Stomach (tissue), 19 donors: ENCODE measurements at places on chromosomes 13 and 19. TPM values are rescaled to one million over a fixed set of nuclear protein-coding genes. Genes with fewer than 3 reads are reported as not detected.

DNA sequence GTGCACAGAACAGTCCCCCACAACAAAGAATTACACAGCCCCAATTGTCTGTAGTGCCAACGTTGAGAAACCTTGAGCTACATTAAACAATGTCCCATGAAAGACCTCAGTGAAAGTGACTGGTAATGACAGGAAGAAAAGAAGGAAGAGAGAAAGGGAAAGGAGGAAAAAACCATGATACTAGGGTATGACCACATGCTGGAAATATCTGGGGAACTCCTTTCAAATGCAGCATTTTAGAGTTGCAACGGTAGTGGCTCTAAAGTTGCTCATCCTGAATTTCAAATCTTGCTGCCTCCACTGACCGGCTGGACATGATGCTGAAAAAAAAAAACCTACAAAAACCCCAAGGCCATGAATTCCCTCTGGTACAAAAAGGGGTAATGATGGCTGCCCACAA, 26.5 kb downstream of the FPR3 start:
- no peaks in the 10 kb centered on the region for H3K27me3 ChIP-seq
- no peak for DNase-seq
- no peak overlapping the region for H3K4me3 ChIP-seq
- H3K27ac ChIP-seq: no peak overlapping the region

DNA sequence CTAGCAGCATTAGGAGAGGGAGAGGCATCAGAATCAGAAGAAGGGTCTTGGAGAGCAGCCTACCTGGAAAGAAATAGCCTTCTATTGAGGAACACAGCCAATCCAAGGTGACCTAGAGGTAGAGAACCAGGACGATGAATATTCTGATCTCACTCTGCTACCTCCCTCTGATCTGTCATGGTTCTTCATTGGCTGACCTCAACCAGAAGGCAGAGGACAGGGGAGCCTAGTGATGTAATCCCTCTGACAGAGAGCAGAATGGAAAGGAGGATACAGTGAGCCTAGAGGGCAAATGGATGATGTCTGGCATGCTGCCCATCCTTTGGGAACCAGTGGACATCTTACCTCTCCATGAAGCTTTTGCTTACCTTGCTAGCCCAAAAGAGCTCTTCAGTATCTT, 3.6 kb downstream of the ZNF507 start:
- H3K27ac ChIP-seq: no peak overlapping the region
- no peak for DNase-seq
- no peaks in the 10 kb centered on the region for H3K27me3 ChIP-seq
- no peak overlapping the region for H3K4me3 ChIP-seq
- peaks cover 66% of the 10 kb centered on the region for H3K4me1 ChIP-seq
- H3K36me3 ChIP-seq: peaks cover 13% of the 10 kb centered on the region

The TMEM59L gene
- not detected for total RNA-seq

- H3K27ac ChIP-seq: no peak overlapping the region
- no peak overlapping the region for H3K4me3 ChIP-seq
- H3K36me3 ChIP-seq: no peaks in the 10 kb centered on the region
- DNase-seq: no peak
- H3K4me1 ChIP-seq: no peaks in the 10 kb centered on the region
Observed at GRCh38 chr13:96797136-96797535, 197.1 kb downstream of the OXGR1 start.

DNA sequence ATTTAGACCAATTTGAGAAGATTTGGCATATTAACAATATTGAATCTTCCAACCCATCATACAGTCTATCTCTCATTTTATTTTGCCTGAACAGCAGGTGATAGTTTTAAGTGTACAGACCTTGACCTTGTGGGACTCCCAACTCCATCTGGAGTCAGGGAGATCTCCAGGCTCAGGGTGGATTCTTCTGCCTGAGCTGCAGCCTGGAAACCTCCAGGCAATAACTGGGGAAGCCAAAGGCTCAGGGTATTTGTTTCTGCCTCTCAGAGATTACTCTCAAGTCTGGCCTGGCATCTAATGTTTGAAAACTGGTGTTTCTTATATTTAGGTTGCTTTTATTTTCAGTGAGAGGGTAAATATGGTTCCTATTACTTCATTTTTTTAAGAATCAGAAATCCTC, 102.1 kb upstream of the C1QTNF9B start:
- no peak overlapping the region for H3K4me3 ChIP-seq
- no peak overlapping the region for H3K27ac ChIP-seq
- no peaks in the 10 kb centered on the region for H3K36me3 ChIP-seq
- no peaks in the 10 kb centered on the region for H3K27me3 ChIP-seq
- DNase-seq: no peak

GRCh38 chr13:71030784-71031183, 836.2 kb downstream of the DACH1 start:
- no peak overlapping the region for H3K4me3 ChIP-seq
- H3K36me3 ChIP-seq: no peaks in the 10 kb centered on the region
- no peaks in the 10 kb centered on the region for H3K4me1 ChIP-seq
- H3K27ac ChIP-seq: no peak overlapping the region

- H3K4me3 ChIP-seq: no peak overlapping the region
- no peak overlapping the region for H3K27ac ChIP-seq
- peaks cover 85% of the 10 kb centered on the region for H3K36me3 ChIP-seq
- DNase-seq: peak; percentile 25
Observed at GRCh38 chr19:12527034-12527836, 24.0 kb downstream of the ZNF564 start.

The UBL3 gene
- total RNA-seq: 45.5 TPM

The CCDC70 gene
- not detected for total RNA-seq

DNA sequence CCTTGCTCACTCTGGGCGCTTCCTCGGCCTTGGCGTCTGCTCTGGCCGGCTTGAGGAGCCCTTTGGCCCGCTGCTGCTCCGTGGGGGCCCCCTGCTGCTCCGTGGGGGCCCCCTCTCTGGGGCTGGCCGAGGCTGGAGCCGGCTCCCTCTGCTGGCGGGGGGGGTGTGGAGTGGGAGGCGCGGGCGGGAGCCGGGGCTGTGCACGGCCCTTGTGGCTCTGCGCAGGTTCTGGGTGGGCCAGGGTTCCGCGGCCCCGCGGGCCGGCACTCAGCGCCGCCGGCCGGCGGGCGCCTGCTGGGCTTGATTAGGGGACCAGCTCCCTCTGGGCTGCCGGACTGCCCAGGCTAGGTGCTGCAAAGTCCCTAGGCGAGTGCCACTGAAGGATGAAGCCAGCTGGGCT, 436.2 kb downstream of the SLITRK6 start:
- no peaks in the 10 kb centered on the region for H3K27me3 ChIP-seq
- no peak for DNase-seq
- H3K36me3 ChIP-seq: no peaks in the 10 kb centered on the region
- no peak overlapping the region for H3K4me3 ChIP-seq
- no peaks in the 10 kb centered on the region for H3K4me1 ChIP-seq
- H3K27ac ChIP-seq: no peak overlapping the region

GRCh38 chr19:29660835-29661234, 4.4 kb upstream of the PLEKHF1 start:
- peaks cover 43% of the 10 kb centered on the region for H3K4me1 ChIP-seq
- no peak overlapping the region for H3K4me3 ChIP-seq
- H3K27me3 ChIP-seq: no peaks in the 10 kb centered on the region
- no peak for DNase-seq
- no peak overlapping the region for H3K27ac ChIP-seq

The PDX1 gene
- total RNA-seq: not detected

The SBK2 gene
- total RNA-seq: not detected

- no peak overlapping the region for H3K27ac ChIP-seq
- no peaks in the 10 kb centered on the region for H3K36me3 ChIP-seq
- no peaks in the 10 kb centered on the region for H3K27me3 ChIP-seq
- DNase-seq: no peak
- H3K4me3 ChIP-seq: no peak overlapping the region
Observed at GRCh38 chr13:50171590-50172282, 156.5 kb downstream of the KCNRG start.

DNA sequence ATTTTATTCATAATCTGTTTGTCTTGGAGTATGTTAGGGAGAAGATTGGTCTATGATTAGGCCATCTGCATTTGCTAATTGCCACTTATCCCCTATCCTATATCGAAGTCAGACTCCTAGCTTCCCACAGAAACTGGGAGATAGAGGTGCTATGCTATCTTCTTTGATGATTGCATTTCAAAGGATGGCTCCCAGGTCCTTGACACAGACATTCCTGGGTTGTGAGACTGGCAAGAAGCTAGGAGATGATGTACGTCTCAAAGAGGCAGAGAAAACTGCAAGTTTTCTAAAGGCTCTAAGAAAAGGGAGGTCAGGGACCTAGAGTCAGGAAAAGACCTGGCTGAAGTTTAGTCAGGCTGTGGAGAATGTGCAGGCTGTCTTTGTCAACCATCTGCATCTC, 1251.9 kb downstream of the PCDH17 start:
- no peaks in the 10 kb centered on the region for H3K27me3 ChIP-seq
- H3K36me3 ChIP-seq: no peaks in the 10 kb centered on the region
- H3K4me3 ChIP-seq: no peak overlapping the region
- no peak overlapping the region for H3K27ac ChIP-seq
- H3K4me1 ChIP-seq: no peaks in the 10 kb centered on the region
- DNase-seq: no peak

DNA sequence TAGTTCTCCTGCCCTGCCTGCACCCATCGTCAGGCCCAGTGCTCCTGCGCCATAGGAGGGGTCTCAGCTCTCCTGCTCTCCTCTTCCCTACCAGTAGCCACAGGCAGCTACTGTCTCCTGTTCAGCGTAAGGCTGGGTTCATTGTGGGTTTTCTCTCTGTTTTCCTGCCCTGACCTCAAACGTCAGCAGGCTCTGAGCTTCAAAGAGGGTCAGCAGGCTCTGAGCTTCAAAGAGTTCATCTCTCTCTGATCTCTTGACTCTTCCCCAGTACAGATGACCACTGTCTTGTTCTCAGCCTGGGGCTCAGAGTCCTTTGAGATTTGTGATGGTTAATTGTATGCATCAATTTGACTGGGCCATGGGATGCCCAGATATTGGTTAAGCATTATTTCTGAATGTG, 4.6 kb upstream of the CPB2 start:
- H3K27ac ChIP-seq: no peak overlapping the region
- no peak for DNase-seq
- H3K36me3 ChIP-seq: no peaks in the 10 kb centered on the region
- H3K4me1 ChIP-seq: no peaks in the 10 kb centered on the region
- H3K27me3 ChIP-seq: no peaks in the 10 kb centered on the region

DNA sequence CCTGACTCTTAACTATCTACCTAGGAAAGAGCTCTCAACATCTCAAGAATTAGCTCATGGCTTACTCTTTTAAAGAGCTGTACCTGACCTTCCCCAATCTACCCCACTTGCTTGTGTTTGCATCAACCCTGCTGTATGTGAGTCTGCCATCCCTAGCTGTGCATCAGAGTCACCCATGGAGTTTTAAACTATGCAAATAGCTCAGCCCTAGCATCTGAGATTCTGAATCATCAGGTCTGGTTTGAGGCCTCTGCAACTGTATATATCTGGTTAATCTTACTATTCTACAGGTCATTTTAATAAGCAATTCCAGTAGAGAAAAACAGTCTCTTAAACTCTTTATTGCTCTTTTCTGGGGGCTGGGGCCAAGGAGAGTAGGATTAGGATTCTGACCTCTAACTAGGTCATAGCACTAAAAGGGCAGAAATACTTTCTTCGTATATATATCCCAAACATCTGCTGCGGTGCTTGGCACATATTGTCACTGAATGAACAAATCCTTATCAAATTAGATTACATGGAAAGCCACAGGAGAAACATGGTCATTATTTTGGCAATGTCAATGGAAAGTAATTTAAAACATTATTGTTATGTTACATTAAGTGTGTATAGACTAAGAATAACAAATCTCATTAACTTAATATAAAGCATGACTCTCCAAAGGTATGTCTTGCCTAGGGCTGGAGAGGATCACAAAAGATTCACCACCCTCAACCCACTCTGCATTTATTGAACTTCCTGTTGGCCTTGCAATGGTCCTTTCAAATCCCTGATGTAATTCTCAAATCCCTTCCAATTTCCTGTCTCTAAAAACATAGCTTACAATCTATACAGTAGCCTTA, 232.2 kb downstream of the DACH1 start:
- H3K36me3 ChIP-seq: no peaks in the 10 kb centered on the region
- DNase-seq: no peak
- H3K4me3 ChIP-seq: no peak overlapping the region
- no peaks in the 10 kb centered on the region for H3K27me3 ChIP-seq
- H3K27ac ChIP-seq: no peak overlapping the region
- no peaks in the 10 kb centered on the region for H3K4me1 ChIP-seq

DNA sequence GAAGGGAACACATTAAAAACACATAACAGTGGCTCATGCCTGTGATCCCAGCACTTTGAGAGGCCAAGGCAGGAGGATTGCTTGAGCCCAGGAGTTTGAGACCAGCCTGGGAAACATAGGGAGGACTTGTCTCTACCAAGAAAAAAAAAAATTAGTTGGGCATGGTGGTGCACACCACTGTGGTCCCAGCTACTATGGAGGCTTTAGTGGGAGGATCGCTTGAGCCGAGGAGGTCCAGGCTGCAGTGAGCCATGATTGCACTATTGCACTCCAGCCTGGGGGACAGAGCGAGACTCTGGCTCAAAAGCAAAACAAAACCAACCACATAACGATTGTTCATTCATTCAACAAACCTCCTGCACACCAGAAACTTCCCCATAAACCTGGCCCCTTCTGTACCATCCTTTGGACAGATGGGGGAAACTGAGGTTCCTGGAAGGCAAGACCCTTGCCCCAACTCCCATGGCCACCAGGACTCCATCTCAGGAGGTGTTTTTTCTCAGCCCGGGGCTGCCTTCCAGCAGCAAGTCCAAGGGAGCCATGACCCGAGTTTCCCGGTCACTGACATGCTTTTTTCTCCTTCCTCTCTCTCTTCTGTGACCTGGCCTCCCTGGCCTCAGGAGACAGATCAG, 4.3 kb downstream of the FOSB start:
- H3K4me1 ChIP-seq: peaks cover 34% of the 10 kb centered on the region
- H3K27ac ChIP-seq: no peak overlapping the region
- DNase-seq: no peak
- no peaks in the 10 kb centered on the region for H3K36me3 ChIP-seq

DNA sequence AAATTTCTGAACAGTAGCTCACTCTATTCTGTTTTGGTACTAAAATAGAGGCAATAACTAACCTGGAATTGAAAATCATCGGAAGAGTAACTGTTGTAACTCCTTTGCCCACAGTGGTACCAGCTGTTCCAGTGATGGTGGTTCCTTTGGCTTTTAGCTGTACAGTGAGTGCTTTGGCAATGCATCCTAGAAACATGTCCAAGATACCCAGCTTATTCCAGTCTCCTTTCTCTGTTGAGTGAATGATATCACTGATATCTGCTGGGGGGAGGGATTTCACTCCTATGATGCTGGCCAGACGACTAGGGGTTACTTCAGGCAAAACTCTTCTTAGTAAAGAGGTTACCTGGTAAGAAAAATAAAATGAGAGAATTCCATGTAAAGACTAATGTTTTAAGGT, 40.6 kb upstream of the FBXL3 start:
- H3K4me1 ChIP-seq: no peaks in the 10 kb centered on the region
- peaks cover 20% of the 10 kb centered on the region for H3K36me3 ChIP-seq
- no peak for DNase-seq
- H3K27me3 ChIP-seq: no peaks in the 10 kb centered on the region

The SYDE1 gene
- 14.1 TPM for total RNA-seq
